ENCODE measurements at places on chromosomes 12 and 14.

- no peak for DNase-seq
Measured at GRCh38 chr14:56896231-56896630, 86.0 kb upstream of the OTX2 start.

GRCh38 chr12:67827820-67828383 lies 161.3 kb upstream of the IFNG-AS1 start:
- peak; percentile 4 for DNase-seq

GRCh38 chr12:120125792-120126634 lies 9.5 kb upstream of the RAB35 start:
- peak; percentile 77 for DNase-seq

- DNase-seq = no peak
Measured at GRCh38 chr14:40240245-40240859, 808.1 kb upstream of the FBXO33 start.

GRCh38 chr14:78631551-78631950 lies 461.4 kb downstream of the NRXN3 start:
- no peak for DNase-seq

DNA sequence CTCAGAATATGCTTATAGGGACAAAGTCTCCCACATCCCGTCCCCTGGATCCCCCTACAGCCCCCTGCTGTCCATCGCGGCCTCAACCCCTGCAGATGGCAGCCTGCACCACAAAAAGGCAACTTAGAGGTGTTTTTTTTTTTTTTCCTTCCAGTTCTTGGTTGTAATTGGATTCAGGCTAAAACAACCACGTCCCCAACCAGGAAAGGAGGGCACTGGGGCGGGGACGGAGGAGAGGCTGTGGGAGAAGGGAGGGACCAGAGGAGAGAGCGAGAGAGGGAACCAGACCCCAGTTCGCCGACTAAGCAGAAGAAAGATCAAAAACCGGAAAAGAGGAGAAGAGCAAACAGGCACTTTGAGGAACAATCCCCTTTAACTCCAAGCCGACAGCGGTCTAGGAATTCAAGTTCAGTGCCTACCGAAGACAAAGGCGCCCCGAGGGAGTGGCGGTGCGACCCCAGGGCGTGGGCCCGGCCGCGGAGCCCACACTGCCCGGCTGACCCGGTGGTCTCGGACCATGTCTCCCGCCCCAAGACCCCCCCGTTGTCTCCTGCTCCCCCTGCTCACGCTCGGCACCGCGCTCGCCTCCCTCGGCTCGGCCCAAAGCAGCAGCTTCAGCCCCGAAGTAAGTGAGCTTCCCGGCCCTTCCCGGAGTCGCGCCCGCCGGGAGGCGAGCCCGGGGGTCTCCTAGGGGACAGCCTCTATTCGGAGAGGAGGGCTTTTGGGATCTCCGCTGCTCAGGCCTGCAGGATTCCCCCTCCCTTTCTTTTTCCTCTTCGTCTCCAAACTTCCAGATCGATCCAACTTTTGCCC lies at the start of gene MMP14:
Gene MMP14, plus strand, starts transcription at position 285 of the 813 bp plus-strand sequence. Its CDS starts 233 bp downstream, at position 518.
- DNase-seq = peak; percentile 67

- no peak for DNase-seq
Measured at GRCh38 chr14:39946807-39947206, 514.6 kb upstream of the FBXO33 start.

GRCh38 chr12:121713257-121713777 lies 765 bp downstream of the TMEM120B start:
- DNase-seq = no peak

GRCh38 chr12:6333029-6333428 lies 8.8 kb downstream of the TNFRSF1A start:
- peak; percentile 74 for DNase-seq

- no peak for DNase-seq
Measured at GRCh38 chr12:76847260-76847659, 31.6 kb downstream of the CSRP2 start.

- no peak for DNase-seq
Measured at GRCh38 chr14:63897721-63898163, 44.9 kb downstream of the SYNE2 start.

DNA sequence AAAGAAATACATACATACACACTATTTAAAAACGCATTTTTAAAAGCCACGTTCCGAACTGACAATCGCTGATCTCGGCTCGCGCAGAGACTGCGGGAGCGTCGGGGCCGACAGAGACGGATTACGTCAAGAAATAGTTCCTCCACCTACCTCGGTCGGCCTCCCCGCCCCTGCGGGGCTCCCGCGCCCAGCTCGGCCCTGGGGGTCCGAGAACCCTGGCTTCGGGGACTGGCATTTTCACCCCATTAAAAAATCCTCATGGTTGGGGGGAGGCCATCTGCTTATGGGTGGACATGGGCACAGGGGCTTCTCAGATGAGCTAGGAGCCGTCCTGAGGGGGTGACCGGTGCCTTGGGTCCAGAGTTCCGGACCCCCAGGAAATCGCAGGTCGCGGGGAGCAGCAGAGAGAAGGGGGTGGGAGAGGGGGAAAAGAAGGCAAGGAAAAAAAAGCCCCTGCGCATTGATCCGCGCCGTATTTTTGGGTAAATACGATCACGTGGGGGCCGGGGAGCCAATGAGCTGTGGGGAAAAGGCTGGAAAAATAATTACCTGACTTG lies 324 bp upstream of the HOXC9 start:
- no peak for DNase-seq

- no peak for DNase-seq
Measured at GRCh38 chr14:96662116-96662970, 134.8 kb upstream of the VRK1 start.

GRCh38 chr14:95943699-95944098 lies 67.1 kb downstream of the TUNAR start:
- no peak for DNase-seq

DNA sequence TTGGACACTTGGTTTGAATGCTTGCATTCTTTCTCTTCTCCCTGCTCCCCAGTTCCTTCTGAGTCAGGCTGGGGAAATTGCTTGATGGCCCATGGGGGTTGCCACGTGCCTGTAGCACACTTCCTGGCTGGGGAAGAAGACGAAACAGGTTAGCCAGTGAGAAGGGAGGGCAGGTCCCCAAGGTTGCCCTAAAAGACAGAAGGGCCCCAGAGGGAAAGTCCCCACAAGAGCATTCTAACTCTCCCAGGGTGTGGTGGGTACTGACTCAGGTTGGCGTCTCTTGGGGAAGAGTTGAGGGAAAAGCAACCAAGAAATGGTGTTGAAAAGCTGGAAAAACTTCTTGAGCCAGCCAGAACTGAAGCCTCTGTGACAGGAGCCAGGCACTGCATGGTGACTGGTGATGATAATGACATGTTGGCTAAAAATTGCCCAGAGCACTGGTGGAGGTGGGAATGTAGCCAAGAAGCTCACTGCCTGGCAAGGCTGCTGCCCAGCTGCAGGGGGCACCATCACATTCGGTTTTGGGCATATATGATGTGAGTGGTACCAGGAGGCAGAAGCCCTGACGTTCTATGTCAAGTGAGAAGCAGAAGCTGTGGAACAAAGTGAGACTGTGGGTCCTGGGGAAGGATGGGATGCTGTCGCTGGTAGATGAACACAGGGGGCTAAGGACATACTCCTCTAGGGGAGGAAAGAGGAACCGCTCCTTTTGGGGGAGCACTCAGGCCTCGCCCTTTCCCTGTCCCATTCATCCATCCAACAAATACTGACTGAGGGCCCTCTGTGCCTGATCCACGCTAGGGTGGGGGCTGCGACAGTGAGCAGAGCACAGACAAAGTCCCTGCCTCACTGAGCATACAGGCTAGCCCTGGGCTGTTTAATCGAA lies 8.1 kb upstream of the RABGGTA start:
- DNase-seq = peak; percentile 63

DNA sequence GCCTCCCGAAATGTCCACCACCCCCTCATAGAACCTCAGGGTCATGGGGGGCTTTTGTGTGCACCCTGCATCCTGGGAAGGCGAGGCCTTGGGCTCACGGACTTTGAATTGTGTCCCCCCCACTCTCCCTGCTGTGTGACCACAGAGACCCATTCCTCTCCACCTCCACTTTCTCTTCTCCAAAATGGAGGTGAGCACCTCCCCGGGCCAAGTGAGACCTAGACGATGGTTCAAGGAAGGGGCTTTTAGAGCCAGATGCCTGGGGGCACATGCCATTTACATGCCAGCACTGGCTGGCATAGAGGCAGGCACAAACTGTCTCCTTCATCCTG lies 33.5 kb downstream of the CYP46A1 start:
- DNase-seq = no peak

- DNase-seq = peak; percentile 82
Measured at GRCh38 chr14:71753126-71753830, 179.0 kb upstream of the RGS6 start.

GRCh38 chr12:39935839-39936238 lies 170.0 kb downstream of the SLC2A13 start:
- DNase-seq = no peak

GRCh38 chr12:63400718-63401117 lies 249.7 kb upstream of the AVPR1A start:
- no peak for DNase-seq

DNA sequence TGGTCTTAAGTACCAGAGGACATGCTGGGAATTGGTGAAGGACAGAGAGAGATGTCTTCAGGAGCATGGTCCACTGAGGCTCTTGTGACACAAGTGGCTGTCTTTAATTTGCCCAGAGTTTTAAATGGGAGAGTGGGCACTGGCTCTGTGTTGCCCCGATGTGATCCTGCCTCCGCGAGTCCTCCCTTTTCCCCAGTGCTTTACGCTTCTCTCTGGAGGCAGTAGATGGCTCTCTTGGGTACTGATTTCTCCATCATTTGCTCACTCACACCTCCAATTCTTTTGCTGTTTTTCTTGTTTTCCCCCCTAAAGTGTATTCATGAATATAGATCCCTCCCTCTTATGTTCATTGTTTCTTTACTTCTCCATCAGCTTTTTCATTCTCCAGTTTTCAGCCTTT lies 74.3 kb downstream of the EMP1 start:
- no peak for DNase-seq

DNA sequence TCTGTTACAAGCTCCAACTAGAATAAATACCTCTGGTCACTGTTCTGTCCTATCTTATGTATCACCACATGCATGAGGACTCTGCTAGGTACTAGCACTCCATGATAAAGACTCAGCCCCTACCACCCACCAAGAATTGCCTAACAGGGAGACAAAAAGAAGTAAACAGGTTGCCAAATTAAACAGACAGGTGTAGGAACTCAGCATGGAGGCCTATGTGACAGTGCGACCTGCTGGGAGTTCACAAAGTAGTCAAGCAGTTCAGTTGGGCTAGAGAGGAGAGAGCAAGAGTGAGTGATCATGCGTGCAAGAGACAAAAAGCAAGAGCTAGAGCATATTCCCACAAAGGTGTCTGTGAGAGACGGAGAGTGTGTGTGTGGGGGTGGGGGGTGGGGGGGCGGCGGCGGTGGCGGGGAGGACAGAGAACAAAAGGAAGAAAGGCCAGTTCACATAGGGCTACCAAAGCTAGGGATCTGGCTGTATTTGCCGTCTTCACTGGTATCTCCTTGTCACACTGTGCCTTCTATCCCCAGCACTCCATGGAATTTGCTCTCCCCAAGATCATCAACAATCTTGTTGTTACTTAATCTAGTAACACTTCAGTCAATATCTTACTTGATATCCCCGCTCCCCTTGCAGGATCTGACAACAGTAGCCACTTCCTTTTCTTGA lies 81.2 kb downstream of the SPPL3 start:
- no peak for DNase-seq

DNA sequence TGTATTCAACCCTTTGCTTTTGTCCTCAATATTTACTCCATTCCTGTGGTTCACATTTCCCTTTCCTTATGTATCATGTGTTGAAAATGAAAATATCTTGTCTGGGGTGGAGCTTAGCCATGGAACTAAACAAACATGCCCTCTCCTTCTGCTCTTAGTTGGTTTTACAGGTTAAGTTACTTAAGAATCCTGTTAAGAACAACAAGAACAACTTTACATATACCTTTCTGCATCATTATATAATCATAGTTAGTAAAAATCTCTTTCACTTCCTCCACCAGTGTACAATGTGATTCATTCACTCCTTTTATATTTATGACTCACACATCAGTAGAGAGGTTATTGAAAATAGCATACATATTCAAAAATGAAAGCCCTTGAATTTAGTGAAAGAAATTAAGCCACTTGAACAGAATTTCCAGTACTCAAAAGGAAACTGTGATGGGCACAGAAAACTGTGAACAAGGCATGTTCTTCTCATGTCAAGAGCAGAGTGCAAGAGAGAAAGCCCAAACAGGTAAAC lies 307.7 kb downstream of the CCDC91 start:
- no peak for DNase-seq

- no peak for DNase-seq
Measured at GRCh38 chr12:46181465-46181864, 87.4 kb downstream of the SLC38A1 start.

- peak; percentile 99 for DNase-seq
Measured at GRCh38 chr12:13100882-13101769, 2.3 kb downstream of the GSG1 start.

DNA sequence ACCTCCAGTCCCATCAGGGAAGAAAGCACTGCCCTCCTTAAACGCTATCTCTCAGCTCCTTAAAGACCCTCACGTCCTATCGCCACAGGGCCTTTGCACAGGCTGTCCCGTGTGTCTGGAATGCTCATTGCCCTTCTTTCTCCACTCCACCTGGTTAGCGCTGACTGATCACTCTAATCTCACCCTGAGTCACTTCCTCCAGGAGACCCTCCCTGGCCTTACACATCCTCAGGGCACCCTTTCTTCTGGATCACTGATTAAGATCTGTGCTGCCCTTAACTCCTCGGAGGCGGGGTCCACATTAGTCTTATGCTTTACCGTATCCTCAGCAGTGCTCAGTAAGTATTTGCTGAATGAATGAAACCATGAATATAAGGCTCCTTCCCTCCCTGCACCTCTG lies 94.7 kb downstream of the SYNE3 start:
- no peak for DNase-seq

- DNase-seq = no peak
Measured at GRCh38 chr14:89700801-89701200, 253.7 kb downstream of the EFCAB11 start.

GRCh38 chr14:63952933-63953437 lies 100.2 kb downstream of the SYNE2 start:
- no peak for DNase-seq

DNA sequence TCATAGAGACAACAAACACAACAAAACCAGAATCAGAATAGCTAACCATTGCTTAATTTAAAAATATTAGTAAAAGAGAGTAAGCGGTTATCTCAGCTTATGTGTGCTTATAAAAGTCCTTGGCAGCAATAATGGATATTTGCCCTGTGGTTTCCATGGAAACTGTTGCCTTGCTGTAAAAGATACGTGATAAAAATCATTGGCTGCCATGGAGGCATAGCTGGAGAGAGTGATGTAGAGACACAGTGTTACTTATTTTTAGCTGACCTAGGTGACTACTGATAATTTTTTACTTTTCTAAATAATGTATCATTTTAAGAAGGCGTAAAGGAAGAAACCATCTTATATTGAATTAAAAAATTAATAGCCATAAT lies 92.9 kb downstream of the ERC1 start:
- DNase-seq = no peak
